ENCODE measurements at places on chromosomes 2 and 18. TPM values are rescaled to one million over a fixed set of nuclear protein-coding genes. Genes with fewer than 3 reads are reported as not detected.
A peak's percentile ranks its signal among the peaks of the same experiment; 100 is the strongest.

GRCh38 chr2:201280191-201281040 lies 20.1 kb downstream of the CASP8 start:
- peaks cover 6% of the 10 kb centered on the region for H3K36me3 ChIP-seq
- H3K4me3 ChIP-seq = no peak overlapping the region
- H3K4me1 ChIP-seq = no peaks in the 10 kb centered on the region

The TMEM247 gene
- total RNA-seq = not detected

DNA sequence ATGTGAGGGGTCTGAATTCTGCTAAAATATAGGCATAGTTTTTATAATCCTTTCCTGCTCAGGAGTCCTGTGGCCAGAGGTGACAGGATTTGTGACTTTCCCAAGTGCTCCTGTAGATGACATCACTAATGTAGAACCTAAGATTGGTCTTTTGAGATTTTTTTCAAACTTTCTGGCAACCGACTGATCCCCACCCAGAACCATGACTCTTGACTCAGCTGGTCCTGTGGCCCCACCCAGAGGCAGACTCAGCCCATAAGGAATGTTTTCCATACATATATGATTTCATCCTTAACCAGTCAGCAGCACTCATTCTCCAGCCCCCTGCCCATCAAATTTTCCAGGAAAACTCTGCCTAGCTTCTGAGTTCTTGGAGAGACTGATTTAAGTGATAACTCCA lies 46.8 kb downstream of the COMMD1 start:
- H3K27ac ChIP-seq = no peak overlapping the region
- DNase-seq = no peak
- H3K4me1 ChIP-seq = peaks cover 19% of the 10 kb centered on the region
- H3K4me3 ChIP-seq = no peak overlapping the region
- no peaks in the 10 kb centered on the region for H3K36me3 ChIP-seq

GRCh38 chr2:162390801-162391200 lies 46.9 kb downstream of the GCA start:
- no peaks in the 10 kb centered on the region for H3K36me3 ChIP-seq
- H3K27me3 ChIP-seq = no peaks in the 10 kb centered on the region
- H3K27ac ChIP-seq = no peak overlapping the region
- no peaks in the 10 kb centered on the region for H3K4me1 ChIP-seq
- DNase-seq = no peak

DNA sequence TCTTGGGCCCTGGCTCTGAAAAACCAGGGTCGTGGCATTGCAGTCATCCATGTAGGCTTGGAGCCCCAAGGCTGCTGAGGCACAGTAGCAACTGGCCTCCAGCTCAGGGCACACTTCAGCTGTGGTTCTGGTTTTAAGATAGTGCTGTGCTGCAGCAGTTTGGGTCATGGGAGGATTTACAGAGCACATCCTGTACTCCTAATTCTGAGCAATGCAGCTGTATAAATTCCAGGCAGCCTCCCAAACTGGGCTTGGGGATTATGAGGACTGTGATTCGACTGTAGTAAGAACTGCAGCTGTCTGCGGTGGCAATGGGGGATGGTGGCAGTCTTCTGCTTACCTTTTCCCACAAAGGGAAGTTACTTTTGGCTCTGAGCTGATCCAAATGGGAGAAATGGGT lies 536.3 kb upstream of the GCFC2 start:
- H3K36me3 ChIP-seq = no peaks in the 10 kb centered on the region
- H3K4me3 ChIP-seq = no peak overlapping the region
- H3K27ac ChIP-seq = no peak overlapping the region
- no peaks in the 10 kb centered on the region for H3K27me3 ChIP-seq
- H3K4me1 ChIP-seq = 0 out of 2 replicates have a peak, but pooled peaks cover 5% of the 10 kb centered on the region
- DNase-seq = no peak

DNA sequence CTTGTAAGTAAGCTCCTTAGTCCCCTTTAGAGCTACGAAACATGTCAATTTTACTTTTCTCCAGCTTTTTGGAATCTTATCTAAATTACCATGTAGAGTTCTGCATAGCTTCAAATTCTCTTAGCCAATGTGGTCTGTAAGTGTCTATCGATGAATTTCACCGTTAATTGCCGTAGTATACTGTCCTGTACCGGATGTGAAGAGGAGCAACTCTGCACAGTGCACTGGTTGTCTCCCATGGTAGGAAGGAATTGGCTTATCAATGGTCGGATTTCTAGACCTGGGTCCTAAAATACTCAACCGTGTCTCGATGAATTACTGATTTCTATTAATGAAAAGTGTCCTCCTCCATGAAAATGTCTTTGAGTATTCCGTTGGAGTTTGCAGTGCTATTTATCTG lies 1.9 kb downstream of the NOP58 start:
- no peaks in the 10 kb centered on the region for H3K27me3 ChIP-seq
- peak overlapping the region; percentile 1 for H3K27ac ChIP-seq
- peaks cover 6% of the 10 kb centered on the region for H3K36me3 ChIP-seq
- peak overlapping the region; percentile 91 for H3K4me3 ChIP-seq
- H3K4me1 ChIP-seq = peaks cover 60% of the 10 kb centered on the region
- DNase-seq = no peak

- H3K27ac ChIP-seq = no peak overlapping the region
- H3K27me3 ChIP-seq = peaks cover 4% of the 10 kb centered on the region
- no peaks in the 10 kb centered on the region for H3K36me3 ChIP-seq
- no peak overlapping the region for H3K4me3 ChIP-seq
Measured at GRCh38 chr2:94986392-94986963, 39.0 kb upstream of the MAL start.

GRCh38 chr2:96198921-96199320 lies 9.7 kb downstream of the STARD7 start:
- peaks cover 28% of the 10 kb centered on the region for H3K36me3 ChIP-seq
- no peaks in the 10 kb centered on the region for H3K27me3 ChIP-seq
- no peak overlapping the region for H3K27ac ChIP-seq
- H3K4me1 ChIP-seq = peaks cover 62% of the 10 kb centered on the region

- no peaks in the 10 kb centered on the region for H3K27me3 ChIP-seq
- no peaks in the 10 kb centered on the region for H3K36me3 ChIP-seq
- H3K4me3 ChIP-seq = no peak overlapping the region
- DNase-seq = no peak
- 0 out of 2 replicates have a peak, but pooled peaks cover 7% of the 10 kb centered on the region for H3K4me1 ChIP-seq
- H3K27ac ChIP-seq = no peak overlapping the region
Measured at GRCh38 chr2:239946562-239946863, 78.6 kb downstream of the NDUFA10 start.

DNA sequence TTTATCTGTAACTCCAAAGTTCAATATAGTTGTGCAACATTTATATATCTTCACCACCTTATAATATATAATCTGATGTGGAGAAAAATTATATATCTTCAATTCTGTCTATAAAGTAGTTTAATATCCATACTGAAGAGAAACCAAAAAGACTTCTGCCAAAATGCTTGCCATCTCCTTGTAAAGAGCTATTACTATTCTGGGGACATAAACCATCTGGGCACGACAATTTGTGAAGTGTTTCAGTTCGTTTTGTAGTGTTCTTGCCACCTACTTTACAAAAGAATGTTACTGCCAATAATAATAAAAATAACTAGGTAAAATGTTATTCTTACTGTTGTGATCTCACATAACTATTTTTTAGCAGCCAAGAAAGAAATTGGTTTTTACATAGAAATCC lies 45.1 kb downstream of the SCN1A start:
- H3K4me3 ChIP-seq = no peak overlapping the region
- no peaks in the 10 kb centered on the region for H3K36me3 ChIP-seq
- H3K4me1 ChIP-seq = peaks cover 23% of the 10 kb centered on the region
- DNase-seq = no peak

The MARCHF4 gene
- not detected for total RNA-seq

- peaks cover 65% of the 10 kb centered on the region for H3K36me3 ChIP-seq
- no peak for DNase-seq
- no peaks in the 10 kb centered on the region for H3K27me3 ChIP-seq
- no peak overlapping the region for H3K4me3 ChIP-seq
Measured at GRCh38 chr2:233485726-233486125, 80.9 kb downstream of the USP40 start.

- no peaks in the 10 kb centered on the region for H3K4me1 ChIP-seq
- H3K27me3 ChIP-seq = peaks cover 5% of the 10 kb centered on the region
- DNase-seq = no peak
- H3K4me3 ChIP-seq = no peak overlapping the region
- H3K27ac ChIP-seq = no peak overlapping the region
- no peaks in the 10 kb centered on the region for H3K36me3 ChIP-seq
Measured at GRCh38 chr2:2868085-2868484, 509.5 kb downstream of the EIPR1 start.

DNA sequence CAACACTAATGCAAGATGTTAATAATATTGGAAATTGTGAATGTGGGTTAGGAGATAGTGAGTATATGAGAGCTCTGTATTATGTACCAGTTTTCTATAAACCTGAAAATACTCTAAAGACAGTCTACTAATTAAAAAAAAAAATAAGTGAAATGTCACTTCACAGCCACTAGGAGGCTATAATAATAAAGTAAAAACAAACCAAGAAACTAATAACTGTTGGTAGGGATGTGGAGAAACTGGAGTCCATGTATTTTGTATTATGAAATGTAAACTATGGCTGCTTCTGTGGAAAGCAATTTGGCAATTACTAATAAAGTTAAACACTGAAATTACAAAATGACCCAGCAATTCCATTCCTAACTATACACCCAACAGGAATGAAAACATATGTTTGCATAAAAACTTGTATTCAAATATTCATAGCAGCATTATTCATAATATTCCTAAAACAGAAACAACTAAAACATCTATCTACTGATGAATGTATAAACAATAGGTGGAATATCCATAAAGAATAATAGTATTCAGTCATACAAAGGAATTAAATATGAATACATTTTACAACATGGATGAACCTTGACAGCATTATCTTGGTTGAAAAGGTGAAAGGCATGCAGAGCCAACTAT lies 36.2 kb downstream of the CCDC178 start:
- no peaks in the 10 kb centered on the region for H3K27me3 ChIP-seq
- no peaks in the 10 kb centered on the region for H3K36me3 ChIP-seq
- H3K4me3 ChIP-seq = no peak overlapping the region
- no peak overlapping the region for H3K27ac ChIP-seq
- no peak for DNase-seq

GRCh38 chr2:7206111-7206810 lies 289.0 kb downstream of the RNF144A start:
- H3K27ac ChIP-seq = no peak overlapping the region
- no peaks in the 10 kb centered on the region for H3K27me3 ChIP-seq
- no peaks in the 10 kb centered on the region for H3K4me1 ChIP-seq
- H3K36me3 ChIP-seq = no peaks in the 10 kb centered on the region
- DNase-seq = no peak

DNA sequence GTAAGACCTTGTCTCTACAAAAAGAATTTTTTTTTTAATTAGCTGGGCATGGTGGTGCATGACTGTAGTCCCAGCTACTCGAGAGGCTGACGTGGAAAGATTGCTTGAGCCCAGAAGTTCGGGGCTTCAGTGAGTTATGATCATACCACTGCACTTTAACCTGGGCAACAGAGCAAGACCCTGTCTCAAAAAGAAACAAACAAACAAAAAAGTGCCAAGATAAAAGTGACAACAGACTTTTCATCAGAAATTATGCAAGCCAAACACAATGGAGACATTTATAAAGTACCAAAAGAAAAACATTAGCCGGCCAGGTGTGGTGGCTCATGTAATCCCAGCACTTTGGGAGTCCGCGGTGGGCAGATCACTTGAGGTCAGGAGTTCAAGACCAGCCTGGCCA lies 26.7 kb downstream of the HADHA start:
- peaks cover 88% of the 10 kb centered on the region for H3K36me3 ChIP-seq
- no peak for DNase-seq
- no peaks in the 10 kb centered on the region for H3K4me1 ChIP-seq
- H3K4me3 ChIP-seq = no peak overlapping the region
- no peaks in the 10 kb centered on the region for H3K27me3 ChIP-seq
- H3K27ac ChIP-seq = no peak overlapping the region

DNA sequence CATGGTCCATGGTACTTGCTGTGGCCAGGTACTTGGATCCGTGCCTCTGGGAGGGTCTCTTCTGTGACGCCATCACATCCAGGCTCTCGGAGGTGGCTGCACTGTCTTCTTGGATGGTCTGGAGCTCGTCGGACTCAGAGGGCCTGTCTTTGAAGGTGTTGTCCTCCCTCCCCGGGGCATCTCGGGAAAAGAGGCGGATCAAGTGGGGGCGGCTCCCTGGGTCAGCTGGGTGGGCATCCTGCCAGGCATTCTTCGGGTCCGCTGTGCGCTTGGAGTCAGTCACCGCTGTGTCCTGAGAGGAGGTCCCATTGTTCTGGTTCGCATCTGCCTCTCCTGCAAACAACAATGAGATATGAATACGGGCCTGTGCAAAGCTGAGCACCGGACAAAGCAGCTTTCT lies 115.6 kb downstream of the MBP start:
- no peak for DNase-seq
- no peak overlapping the region for H3K4me3 ChIP-seq
- no peaks in the 10 kb centered on the region for H3K4me1 ChIP-seq
- no peaks in the 10 kb centered on the region for H3K27me3 ChIP-seq

The HDAC4 gene
- 10.1 TPM for total RNA-seq

The OXER1 gene
- 8.0 TPM for total RNA-seq

The SCLY gene
- total RNA-seq = 31.6 TPM

DNA sequence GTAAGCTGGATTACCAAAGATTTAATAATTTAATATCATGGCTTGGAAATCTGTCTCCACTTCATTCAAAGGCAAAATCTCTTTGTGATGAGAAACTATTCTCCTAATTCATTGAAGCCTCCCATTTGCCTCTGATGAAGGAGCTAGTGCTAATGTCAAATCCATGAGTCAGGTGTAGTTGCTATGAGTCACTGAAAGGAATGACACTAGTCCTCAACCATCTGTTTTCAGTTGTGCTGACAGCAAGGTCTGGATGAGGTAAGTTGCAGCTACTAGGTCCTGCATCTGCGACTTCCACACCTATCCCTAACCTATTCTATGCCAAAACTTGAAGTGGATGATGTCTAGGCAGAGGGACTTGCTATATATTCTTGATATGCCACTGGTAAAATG lies 324.0 kb upstream of the UBE2E3 start:
- no peak overlapping the region for H3K27ac ChIP-seq
- H3K27me3 ChIP-seq = no peaks in the 10 kb centered on the region
- H3K4me3 ChIP-seq = no peak overlapping the region
- peaks cover 7% of the 10 kb centered on the region for H3K4me1 ChIP-seq

DNA sequence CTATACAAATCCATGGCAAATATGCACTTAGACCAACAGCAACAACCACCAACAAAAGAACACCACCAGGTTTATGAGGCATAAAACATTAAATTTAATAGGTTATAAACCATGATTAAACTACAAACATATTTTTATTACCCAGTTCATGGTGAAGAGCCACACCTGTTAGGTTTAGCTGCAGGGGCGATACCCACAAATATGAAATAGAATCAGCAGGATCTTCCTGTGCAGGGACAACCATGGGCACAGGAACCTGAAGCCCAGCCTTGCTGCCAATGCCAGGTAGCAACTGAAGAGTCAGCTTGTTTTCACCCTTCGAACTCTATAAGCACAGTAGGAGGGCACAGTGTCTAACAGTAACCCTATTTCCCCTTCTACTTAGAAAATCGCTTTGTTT lies 675.0 kb downstream of the SATB2 start:
- H3K4me3 ChIP-seq = no peak overlapping the region
- H3K27me3 ChIP-seq = no peaks in the 10 kb centered on the region
- no peak for DNase-seq

The SGPP2 gene
- total RNA-seq = not detected
